ENCODE measurements at places on chromosomes 3 and 15.

DNA sequence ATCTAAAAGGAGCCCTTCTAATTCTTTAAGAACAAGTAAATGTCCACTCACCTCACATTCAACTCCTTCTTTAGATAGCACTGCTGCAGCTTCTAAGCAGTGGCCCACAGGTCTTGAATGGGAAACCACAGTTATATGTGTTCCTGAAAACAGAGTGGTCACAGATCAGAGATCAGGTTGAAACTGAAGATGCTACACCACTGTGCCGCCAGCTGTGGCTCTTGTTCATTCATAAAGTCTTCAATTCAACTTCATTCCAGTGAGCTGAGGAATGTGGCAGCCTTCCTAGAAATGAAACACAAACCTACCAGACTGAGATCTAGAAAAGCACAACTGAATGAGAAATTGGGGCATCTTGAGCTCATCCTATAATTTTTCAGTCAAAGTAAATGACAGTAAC lies 4.0 kb downstream of the PDHB start:
- DNase-seq = no peak

DNA sequence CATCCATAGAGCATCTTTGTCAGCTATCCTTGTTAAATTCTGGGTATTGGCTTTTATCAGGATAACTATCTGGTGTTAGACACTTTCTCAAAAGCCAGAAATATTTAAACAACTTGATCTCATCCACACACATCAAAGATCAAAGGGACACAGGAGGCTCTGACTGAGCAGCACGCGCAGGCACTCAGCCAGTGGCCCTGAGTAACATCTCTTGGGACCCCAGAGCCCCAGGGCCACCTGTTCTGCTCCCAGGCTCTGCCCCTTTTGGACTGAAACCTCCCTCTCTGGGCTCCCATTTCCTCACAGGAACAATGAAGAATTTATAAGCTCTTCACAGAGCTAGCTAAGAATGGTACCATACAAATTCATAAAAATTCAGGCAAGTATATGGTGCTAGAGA lies 16.1 kb downstream of the ATP10A start:
- no peak for DNase-seq

DNA sequence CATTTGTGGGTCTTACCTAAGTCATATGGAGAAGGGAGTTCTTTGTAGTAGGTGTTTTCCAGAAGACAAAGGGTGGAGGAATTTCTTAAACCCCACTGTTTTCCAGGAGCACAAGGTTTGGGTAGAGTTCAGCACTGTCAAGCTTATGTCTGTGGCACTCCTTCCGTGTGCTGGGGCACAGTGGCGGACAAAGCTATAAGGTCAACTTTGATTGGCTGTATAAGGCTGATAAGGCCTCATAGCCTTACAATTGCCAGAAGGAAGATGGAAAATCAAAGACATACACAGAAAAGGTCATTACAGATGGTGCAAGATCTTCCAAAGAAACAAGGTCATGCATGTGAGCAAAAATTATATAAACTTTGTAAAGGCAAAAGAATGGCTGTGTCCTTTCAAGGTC lies 3.5 kb upstream of the LYSMD4 start:
- no peak for DNase-seq

DNA sequence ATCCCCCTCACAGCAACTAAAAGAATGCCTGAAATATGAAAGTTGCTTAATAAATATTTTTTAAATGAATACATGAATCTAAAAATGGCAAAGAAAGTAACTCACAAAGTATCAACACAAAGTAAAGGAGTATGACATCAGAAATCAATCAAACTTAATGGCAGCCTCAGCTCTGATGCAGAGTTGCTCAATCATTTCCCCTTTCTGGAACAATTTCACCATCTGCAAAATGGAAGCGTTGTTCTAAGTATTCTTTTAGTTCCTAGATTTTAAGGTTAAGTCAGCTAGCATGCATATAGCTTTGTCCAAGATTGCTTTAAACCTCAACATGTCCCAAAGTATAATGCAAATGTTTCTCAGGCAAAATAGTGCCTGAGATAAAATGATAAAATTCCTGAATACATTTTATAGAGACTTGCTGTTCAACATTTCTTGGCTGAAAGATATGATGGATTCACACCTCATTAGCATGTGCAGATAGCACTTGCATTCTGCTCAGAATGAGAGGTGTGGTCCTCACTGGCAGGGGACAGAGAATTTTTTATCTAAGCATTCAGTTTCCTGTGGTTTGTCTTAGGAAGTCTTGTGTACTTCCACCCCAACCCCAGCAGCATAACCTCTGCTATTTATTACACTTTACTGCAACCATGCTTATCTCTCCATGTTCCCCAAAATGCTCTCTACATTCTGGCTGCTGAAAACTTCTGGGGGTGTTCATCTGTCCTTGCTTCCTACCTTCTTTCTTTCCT lies 429.3 kb downstream of the GRM7 start:
- DNase-seq = no peak

DNA sequence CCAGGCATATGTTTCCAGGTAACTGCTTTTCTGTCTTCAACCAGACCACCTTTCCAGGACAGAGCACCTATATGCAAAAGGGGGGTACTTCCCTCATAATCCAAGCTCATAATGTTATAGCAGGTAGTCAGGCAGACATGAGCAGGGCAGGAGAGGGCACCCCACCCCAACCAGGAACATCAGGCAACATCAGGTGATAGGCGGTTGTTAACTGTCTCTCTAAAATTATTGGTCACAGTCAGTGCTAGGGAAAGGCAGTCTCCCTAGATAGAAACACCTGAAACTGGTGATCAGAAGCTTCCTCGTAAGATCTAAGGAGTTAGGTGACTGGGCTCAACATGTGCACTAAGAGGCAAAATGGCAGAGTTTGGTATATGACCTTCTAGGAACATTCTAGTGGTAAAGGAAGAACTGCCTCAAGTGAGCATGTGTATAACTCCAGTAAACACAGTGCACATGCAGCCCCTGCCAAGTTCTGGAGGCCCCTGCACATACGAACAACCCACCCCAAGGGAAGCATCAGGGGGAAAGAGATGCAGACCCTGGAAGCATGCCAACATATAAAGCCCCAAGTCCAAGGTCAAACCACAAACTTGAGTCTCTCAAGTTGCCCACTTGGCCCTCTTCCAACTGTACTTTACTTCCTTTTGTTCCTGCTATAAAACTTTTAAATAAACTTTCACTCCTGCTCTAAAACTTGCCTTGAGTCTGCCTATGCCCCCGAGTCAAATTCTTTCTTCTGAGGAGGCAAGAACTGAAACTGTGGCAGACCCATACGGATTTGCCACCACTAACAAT lies 270.9 kb downstream of the ULK4 start:
- no peak for DNase-seq

DNA sequence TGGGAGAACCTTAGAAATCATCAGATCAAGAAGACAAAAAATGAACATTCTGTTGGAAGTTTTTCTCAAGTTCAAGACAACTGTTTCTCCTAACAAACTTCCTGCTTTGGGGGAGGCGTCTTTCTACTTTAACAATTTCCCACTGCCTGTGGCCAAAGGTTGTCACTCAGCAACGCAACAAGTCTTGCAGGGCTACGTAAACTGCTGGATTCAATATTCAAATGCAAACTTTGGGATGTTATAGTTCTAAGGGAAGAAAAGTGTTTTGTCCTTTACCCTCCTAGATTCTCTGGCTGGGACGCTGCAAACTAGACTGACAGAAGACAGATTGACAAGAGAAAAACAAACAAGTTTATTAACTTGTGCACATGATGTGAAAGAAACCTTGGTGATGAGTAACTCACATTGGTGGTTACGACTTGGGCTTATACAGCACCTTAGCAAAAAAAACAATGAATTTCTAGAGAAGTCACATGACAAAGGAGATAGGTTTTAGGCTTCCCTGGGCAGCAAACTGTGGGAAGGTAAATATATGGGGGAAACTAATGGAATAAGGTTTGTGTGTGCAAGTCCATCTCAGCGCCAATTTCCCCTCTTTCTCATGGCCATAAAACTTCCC lies 34.0 kb upstream of the ARPIN start:
- DNase-seq = peak; percentile 13

GRCh38 chr3:45981346-45982074 lies 14.1 kb downstream of the FYCO1 start:
- DNase-seq = peak; percentile 48

- no peak for DNase-seq
Observed at GRCh38 chr3:17302774-17303173, 418.0 kb downstream of the PLCL2 start.

GRCh38 chr15:29058903-29059539 lies 173.2 kb downstream of the APBA2 start:
- no peak for DNase-seq

- DNase-seq = no peak
Observed at GRCh38 chr3:41987627-41988026, 25.7 kb upstream of the ULK4 start.

DNA sequence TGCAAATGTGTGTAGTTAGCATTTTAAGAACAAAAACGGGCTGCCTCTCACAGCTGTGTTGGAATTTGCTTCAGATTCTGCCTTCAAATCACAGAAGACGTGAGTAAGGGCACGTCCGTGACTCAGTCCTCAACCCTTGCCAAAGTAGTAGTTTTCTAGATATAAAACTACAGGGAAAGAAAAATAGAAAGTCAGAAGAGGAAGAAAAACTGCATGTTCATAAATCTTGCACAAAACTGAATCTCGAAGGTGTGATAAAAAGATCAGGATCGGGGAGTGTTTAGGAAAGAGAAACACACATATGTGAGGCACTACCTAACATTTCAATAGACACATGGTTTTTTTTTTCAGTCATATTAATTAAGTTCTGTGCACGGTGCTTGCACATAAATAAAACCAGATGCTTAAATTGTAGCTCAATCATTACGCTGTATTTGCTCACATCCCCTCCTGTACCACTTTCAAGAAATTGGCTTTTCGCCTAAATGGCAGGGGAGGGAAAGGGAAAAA lies 71.7 kb downstream of the P3H2 start:
- DNase-seq = no peak

- peak; percentile 43 for DNase-seq
Observed at GRCh38 chr15:96073908-96074307, 256.6 kb upstream of the NR2F2 start.

- peak; percentile 95 for DNase-seq
Observed at GRCh38 chr3:108090701-108091497, at the start of gene CD47. CD47 (minus strand) TSS chr3:108091031; CDS start chr3:108090908, 123 bp downstream.

DNA sequence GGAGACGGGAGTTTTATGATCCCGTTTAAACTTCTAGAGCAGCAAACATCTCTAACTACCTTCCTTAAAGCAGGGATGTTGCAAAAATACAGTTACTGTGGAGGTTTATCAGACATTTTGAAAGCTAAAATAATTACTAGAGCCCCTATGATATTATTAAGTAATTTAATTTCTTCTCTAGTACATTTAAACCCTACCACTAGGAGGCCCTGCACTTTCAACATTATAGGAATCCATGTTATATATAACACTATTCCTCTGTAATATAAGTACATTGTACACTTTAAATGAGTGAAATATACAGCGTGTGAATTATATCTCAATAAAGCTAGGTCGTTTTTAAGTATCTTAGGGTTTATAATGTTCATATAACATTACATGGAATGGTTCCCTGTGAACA lies 11.5 kb downstream of the SETMAR start:
- no peak for DNase-seq

DNA sequence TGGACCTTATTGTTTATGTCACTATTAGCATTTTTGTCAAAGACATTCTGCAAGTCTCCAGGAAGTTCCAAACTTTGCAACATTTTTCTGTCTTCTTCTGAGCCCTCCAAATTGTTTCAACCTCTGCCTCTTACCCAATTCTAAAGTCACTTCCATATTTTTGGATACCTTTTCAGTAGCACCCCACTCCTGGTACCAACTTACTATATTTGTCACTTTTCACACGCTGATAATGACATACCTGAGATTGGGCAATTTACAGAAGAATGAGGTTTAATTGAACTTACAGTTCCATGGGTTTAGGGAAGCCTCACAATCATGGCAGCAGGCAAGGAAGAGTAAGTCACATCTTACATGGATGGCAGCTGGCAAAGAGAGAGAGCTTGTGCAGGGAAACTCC lies 1206.5 kb upstream of the EPHA6 start:
- DNase-seq = no peak

- no peak for DNase-seq
Observed at GRCh38 chr15:95887666-95888390, 442.7 kb upstream of the NR2F2 start.

DNA sequence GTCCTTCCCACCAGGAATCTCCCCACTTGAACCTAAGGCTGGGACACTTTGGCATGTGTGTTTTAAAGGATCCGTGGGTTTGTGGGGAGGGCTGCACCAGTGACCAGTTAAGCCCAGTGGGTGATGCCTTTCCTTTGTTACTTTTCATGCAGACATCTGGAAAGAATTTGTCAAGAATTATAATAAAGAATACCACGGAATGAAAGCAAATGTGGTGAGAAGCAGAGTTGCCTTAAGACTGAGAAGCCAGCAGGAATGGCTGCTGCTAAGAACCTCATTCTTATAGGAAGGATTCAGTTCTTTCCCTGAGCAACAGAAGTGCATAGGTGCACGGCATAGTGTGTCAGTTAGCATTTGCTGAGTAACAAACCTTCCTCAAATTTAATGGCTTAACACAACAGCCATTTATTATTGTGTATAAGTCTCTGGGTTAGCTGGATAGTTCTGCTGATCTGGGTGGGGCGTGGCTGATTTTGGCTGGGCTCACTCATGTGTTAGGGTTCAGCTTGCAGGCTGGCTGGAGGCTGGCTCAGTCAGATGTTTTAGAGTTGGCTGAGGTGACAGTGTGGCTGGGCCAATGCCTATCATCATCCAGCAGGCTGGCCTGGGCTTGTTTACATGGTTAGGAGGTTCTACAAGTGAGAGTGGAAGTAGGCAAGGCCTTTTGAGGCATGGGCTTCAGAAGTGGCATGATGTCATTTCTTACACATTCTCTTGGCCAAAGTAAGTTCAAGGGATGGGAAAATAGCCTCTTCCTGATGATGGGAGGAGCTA lies 262.7 kb upstream of the CTDSPL start:
- DNase-seq = no peak

- no peak for DNase-seq
Observed at GRCh38 chr3:120200493-120201235, 84.4 kb downstream of the GPR156 start.

GRCh38 chr15:36330598-36330997 lies 248.8 kb upstream of the CDIN1 start:
- DNase-seq = no peak

- no peak for DNase-seq
Observed at GRCh38 chr3:18207226-18207625, 217.9 kb downstream of the SATB1 start.

GRCh38 chr15:74835312-74835823 lies 7.6 kb downstream of the ULK3 start:
- DNase-seq = peak; percentile 84

DNA sequence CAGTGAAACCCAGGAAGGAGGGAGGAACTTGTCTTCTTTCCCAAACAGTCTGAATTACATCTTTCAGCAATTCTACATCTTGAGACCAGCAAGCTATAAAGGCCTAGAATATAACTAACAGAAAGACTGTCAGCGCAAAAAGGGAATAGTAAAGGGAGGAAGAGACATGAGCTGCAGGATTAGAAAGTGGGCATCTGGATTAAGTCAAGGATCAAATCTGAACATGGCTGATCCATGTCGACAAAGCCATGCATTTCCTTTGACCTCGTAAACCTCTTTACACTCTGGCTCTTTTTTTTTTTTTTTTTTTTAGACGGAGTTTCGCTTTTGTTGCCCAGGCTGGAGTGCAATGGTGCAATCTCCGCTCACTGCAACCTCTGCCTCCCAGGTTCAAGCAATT lies 35.4 kb upstream of the KCNMB3 start:
- DNase-seq = no peak

- DNase-seq = no peak
Observed at GRCh38 chr3:103075282-103075681, 640.5 kb downstream of the ZPLD1 start.
